ENCODE measurements at places on chromosomes 6 and 20.

GRCh38 chr20:43560974-43561373 is 2.1 kb downstream of the SGK2 start:
- no peak for DNase-seq

DNA sequence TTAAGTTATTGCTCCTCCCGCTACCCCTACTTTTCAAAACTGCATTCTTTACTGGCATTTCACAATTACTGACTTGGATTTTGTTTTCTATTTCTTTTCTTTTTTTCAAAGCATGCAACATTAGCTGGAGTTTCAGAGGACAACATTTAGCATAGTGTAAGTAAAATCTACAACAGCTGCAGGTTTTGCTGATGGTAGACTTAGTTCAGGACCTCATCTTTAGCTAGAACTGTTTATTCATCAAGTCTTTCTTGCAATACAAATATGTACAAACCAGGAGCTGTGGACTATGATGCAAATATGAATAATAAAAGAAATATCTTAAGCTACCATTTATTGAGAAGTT is 728 bp upstream of the CEP162 start:
- DNase-seq, result no peak

- DNase-seq, result no peak
These were observed 432.8 kb downstream of the CD83 start for GRCh38 chr6:14550410-14550809.

DNA sequence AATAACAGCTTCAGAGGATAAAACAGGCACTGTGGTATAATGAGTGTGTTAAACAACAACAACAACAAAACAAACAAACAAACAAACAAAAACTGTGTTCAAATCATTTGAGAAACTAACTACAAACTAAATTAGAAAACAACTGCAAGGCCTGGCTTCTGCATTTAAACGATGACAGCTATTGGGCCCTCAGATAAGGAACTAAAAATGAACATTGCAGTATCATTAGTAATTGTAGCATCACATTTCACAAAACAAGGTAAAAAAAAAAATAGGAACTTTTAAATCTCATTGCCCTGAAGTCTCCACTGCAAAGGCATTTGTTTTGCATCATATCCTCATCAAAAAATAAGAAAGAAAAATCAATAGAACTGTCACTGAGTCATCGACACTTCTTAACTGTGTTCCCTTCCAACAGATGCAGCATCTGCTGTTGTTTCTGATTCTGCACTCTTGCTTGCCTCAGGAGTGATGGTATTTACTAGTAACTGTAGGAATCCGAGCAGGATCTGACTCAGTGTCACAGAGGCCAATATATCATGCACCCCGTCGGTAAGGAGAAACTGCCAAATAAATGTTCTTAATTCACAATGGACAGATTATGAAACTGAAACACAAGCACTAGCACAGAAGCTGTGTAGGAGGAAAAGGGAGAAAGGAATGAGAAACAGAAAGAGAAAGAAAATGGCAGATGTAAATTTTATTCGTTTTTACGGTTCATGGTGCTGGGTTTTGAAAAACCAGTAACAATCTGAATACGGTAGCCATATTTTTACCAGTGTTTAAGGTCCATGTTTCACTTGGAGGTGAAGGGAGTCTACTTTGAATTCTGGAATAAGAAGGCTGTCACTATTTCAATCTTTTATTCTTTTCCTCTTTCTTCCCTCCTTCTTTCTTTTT is 365.7 kb upstream of the EPHA7 start:
- DNase-seq, result no peak

- DNase-seq, result no peak
These were observed 631.1 kb upstream of the POU3F2 start for GRCh38 chr6:98203170-98203806.

- no peak for DNase-seq
These were observed 12.1 kb upstream of the PDE10A start for GRCh38 chr6:165675120-165675519.

DNA sequence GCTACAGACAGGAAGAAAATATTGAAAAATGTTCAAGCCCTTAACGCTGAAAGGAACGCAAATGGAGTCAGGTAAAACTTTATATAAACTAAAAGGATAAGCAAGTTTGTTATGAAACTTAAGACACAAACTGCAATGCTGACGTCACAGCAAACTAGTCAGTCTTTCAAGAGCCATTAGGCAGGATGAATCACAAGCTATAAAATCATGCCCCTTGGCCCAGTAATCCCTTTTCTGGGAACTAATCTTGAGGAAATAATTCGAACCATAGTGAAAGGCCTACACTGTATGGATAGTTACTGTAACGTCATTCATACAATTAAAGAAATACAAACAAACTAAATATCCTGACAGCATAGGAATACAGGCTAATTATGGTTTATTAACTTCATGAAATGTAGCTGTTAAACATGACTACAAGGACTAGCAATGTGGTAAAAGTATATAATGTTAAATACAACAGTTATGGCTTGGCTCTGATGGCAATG is 42.7 kb upstream of the HINT3 start:
- DNase-seq, result no peak

GRCh38 chr6:117481926-117482239 is 591 bp upstream of the DCBLD1 start:
- DNase-seq, result no peak

All from NCI-H1417 (cell line).